ENCODE measurements at places on chromosomes 2 and 18. TPM values are rescaled to one million over a fixed set of nuclear protein-coding genes. Genes with fewer than 3 reads are reported as not detected.

REEP1 gene
- 6.4 TPM for total RNA-seq

- H3K36me3 ChIP-seq: no peaks in the 10 kb centered on the region
- no peaks in the 10 kb centered on the region for H3K27me3 ChIP-seq
- H3K4me1 ChIP-seq: peaks cover 24% of the 10 kb centered on the region
These were observed 256.7 kb upstream of the FN1 start for GRCh38 chr2:215692387-215693079.

- H3K4me3 ChIP-seq: no peak overlapping the region
- no peak overlapping the region for H3K27ac ChIP-seq
- no peak for DNase-seq
- H3K36me3 ChIP-seq: no peaks in the 10 kb centered on the region
- H3K4me1 ChIP-seq: no peaks in the 10 kb centered on the region
These were observed 442.3 kb downstream of the GRB14 start for GRCh38 chr2:164178835-164179465.

GRCh38 chr18:23099621-23100020 is 35.7 kb upstream of the CABLES1 start:
- peaks cover 8% of the 10 kb centered on the region for H3K4me1 ChIP-seq
- no peak for DNase-seq
- peak overlapping the region; percentile 76 for H3K27ac ChIP-seq
- H3K27me3 ChIP-seq: peaks cover 13% of the 10 kb centered on the region

DNA sequence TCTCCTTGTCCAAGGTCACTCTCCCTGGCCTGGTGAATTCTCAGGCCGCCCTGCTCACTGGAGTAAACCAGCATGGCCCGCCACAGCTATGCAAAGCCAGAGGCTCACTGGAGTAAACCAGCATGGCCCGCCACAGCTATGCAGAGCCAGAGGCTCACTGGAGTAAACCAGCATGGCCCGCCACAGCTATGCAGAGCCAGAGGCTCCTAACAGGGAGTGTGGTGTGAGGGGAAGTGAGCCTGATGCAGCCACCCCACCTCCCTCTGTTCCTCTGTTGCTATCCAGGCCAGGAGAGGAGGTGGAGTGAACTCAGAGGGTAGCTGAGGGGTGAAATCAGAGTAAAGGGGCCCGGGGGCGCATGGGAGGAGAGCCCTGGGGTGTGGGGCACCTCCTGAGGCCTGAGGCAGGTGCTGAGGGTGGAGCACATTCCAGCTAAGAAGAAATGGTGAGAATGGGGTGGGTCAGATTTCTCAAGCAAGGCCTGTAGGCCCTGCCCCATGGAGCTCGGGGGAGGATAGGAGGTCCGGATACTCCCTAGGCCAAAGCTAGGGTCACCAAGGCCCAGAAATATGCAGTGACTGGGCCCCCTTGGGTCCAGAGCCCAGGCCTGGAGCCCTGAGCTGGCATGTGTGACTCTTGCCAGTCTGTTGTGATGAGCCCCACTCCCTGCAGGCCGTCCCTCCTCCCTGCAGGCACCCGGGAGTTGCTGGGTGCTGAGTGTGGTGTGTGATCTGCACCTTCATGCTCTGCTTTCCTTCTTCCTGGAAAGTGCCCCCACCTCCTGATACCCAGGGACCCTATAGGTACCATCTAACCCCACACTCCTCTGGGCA is 1.5 kb downstream of the ATP6V1B1 start:
- DNase-seq: no peak
- H3K36me3 ChIP-seq: no peaks in the 10 kb centered on the region
- peaks cover 27% of the 10 kb centered on the region for H3K27me3 ChIP-seq
- H3K4me1 ChIP-seq: peaks cover 18% of the 10 kb centered on the region
- H3K4me3 ChIP-seq: no peak overlapping the region
- peak overlapping the region; percentile 72 for H3K27ac ChIP-seq

MAP2 gene
- 37.5 TPM for total RNA-seq

GRCh38 chr2:99607454-99607853 is 117.6 kb upstream of the REV1 start:
- H3K36me3 ChIP-seq: peaks cover 4% of the 10 kb centered on the region
- peaks cover 5% of the 10 kb centered on the region for H3K27me3 ChIP-seq
- no peak overlapping the region for H3K27ac ChIP-seq
- H3K4me3 ChIP-seq: no peak overlapping the region
- no peak for DNase-seq
- H3K4me1 ChIP-seq: peaks cover 21% of the 10 kb centered on the region

- peaks cover 7% of the 10 kb centered on the region for H3K27me3 ChIP-seq
- H3K27ac ChIP-seq: no peak overlapping the region
- no peaks in the 10 kb centered on the region for H3K36me3 ChIP-seq
- H3K4me3 ChIP-seq: no peak overlapping the region
These were observed 496.1 kb upstream of the MYT1L start for GRCh38 chr2:2827046-2827636.

DNA sequence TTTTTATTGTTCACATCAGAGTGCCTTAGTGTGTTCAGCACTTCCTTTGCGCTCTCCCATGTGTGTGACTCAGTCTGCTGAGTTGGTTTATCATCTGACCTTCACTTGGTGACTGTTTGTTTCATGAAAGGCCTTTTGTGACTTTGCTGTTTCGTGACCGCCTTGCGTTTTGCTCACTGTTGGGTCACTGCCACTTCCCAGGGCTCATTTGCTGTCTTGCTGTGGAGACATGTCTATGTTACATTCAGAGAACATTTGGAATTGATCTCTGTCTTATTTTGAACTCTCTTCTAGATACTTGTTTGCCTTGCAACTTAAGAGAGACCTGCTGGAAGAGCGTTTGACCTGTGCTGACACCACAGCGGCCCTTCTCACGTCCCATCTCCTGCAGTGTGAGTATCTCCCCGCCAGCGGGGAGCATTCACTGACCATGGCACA is 54.7 kb downstream of the FARP2 start:
- H3K27me3 ChIP-seq: no peaks in the 10 kb centered on the region
- no peak for DNase-seq
- H3K27ac ChIP-seq: no peak overlapping the region
- peaks cover 19% of the 10 kb centered on the region for H3K4me1 ChIP-seq
- H3K4me3 ChIP-seq: no peak overlapping the region
- H3K36me3 ChIP-seq: peaks cover 22% of the 10 kb centered on the region

DNA sequence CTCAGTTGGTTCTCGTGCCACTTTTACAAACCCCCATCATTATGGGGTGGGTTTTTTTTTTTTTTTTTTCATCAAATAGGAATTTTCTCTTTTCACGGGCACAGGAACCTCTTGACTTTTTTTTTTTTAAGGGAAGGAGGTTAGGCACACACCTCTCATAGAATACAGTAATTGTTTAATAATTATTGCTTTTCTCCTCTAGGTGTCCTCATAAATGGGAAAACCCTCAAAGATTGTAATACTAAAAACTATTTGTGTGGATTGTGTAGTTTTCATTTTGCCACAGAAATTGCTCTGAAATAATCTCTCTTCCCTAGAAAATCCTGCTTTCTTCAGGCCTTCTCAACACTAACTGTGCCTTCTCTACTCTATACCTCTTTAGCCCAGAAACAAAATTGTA is 147.3 kb downstream of the GREB1L start:
- DNase-seq: no peak
- H3K4me1 ChIP-seq: no peaks in the 10 kb centered on the region
- H3K27ac ChIP-seq: no peak overlapping the region
- H3K36me3 ChIP-seq: no peaks in the 10 kb centered on the region
- no peak overlapping the region for H3K4me3 ChIP-seq
- H3K27me3 ChIP-seq: peaks cover 36% of the 10 kb centered on the region

GRCh38 chr2:240048237-240048636 is 5.1 kb downstream of the OR6B3 start:
- no peak for DNase-seq
- H3K27me3 ChIP-seq: peaks cover 84% of the 10 kb centered on the region
- H3K4me3 ChIP-seq: no peak overlapping the region
- H3K4me1 ChIP-seq: no peaks in the 10 kb centered on the region
- H3K27ac ChIP-seq: peak overlapping the region; percentile 12
- no peaks in the 10 kb centered on the region for H3K36me3 ChIP-seq

ATRAID gene
- total RNA-seq: 97.4 TPM

GRCh38 chr2:112187046-112187715 is 49.0 kb downstream of the FBLN7 start:
- no peaks in the 10 kb centered on the region for H3K36me3 ChIP-seq
- H3K4me3 ChIP-seq: no peak overlapping the region
- DNase-seq: no peak
- H3K4me1 ChIP-seq: no peaks in the 10 kb centered on the region
- H3K27ac ChIP-seq: no peak overlapping the region
- H3K27me3 ChIP-seq: peaks cover 7% of the 10 kb centered on the region

DNA sequence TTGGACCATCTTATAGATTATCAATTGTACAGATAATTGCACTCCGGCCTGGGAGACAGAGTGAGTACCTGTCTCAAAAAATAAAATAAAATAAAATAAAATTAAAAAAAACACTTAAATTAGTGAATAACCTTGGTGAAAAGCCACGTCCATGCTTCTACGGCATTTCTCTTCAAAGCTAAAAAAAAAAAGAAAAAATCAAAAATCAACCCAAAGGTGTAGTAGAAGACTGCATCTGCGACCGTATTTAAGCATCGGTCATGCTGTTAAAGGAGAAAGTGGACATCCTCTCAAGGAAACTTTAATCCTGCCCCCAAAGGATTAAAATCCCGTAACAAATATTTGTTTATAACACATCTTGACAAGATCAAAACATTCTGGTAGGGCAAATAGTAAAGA is 350 bp upstream of the RNF138 start:
- peak overlapping the region; percentile 85 for H3K27ac ChIP-seq
- H3K4me3 ChIP-seq: peak overlapping the region; percentile 98

DLX1 gene
- 10.0 TPM for total RNA-seq

GEN1 gene
- 21.9 TPM for total RNA-seq

MERTK gene
- total RNA-seq: 48.4 TPM
